Upper lobe of left lung (tissue), 6 donors: ENCODE measurements at places on chromosomes 2 and 18. TPM values are rescaled to one million over a fixed set of nuclear protein-coding genes. Genes with fewer than 3 reads are reported as not detected.

Gene SLC38A11
- total RNA-seq: 0.30 TPM

Gene SLC11A1
- total RNA-seq: 3,249 TPM

Gene DSG4
- total RNA-seq: not detected

Gene ARL6IP6
- 21.1 TPM for total RNA-seq

Gene GALR1
- total RNA-seq: not detected

Gene RNU2-63P
- not detected for total RNA-seq

Gene PKP4
- 160 TPM for total RNA-seq

Gene MAB21L4
- total RNA-seq: 31.1 TPM

Gene GRHL1
- 18.0 TPM for total RNA-seq

Gene SERPINB10
- total RNA-seq: not detected

Gene TDRD15
- total RNA-seq: 0.11 TPM

- peak; percentile 37 for DNase-seq
These were observed 748 bp downstream of the LIPG start for GRCh38 chr18:49562481-49563129.

DNA sequence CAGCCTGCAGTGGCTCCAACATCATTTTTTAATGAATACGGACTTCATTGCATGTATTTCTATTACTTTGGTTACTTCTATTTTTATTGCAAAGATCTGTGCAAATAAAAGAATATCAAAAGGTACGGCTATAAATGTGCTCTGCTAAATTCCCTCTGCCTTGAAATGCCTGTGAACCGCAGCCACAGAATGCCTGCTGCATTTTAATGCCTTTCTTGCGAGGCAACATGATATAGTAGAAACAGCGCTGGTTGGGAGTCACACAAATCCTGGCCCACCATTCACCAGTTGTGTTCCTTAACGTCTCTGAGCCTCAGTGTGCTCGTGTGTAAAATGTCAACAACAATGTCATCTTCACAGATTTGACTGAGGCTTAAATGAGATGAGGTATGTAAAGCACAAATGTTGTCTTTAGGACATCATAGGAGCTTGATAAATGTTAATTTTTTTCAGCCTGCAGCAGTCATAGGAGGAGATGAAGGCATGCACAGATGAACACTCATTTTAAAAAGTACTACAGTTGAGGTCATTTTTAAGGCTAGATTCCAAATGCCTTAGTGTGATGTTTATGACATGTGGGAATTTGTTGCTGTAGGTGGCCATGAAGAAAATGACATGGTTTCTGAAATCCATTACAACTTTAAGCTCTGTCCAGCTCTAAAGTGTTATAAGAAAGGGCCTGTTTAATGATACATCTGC lies 187.6 kb upstream of the NRP2 start:
- no peak for DNase-seq

GRCh38 chr2:151614606-151615306 lies 119.5 kb downstream of the NEB start:
- DNase-seq: no peak

GRCh38 chr2:94879982-94880377 lies 8.8 kb downstream of the TEKT4 start:
- DNase-seq: no peak

DNA sequence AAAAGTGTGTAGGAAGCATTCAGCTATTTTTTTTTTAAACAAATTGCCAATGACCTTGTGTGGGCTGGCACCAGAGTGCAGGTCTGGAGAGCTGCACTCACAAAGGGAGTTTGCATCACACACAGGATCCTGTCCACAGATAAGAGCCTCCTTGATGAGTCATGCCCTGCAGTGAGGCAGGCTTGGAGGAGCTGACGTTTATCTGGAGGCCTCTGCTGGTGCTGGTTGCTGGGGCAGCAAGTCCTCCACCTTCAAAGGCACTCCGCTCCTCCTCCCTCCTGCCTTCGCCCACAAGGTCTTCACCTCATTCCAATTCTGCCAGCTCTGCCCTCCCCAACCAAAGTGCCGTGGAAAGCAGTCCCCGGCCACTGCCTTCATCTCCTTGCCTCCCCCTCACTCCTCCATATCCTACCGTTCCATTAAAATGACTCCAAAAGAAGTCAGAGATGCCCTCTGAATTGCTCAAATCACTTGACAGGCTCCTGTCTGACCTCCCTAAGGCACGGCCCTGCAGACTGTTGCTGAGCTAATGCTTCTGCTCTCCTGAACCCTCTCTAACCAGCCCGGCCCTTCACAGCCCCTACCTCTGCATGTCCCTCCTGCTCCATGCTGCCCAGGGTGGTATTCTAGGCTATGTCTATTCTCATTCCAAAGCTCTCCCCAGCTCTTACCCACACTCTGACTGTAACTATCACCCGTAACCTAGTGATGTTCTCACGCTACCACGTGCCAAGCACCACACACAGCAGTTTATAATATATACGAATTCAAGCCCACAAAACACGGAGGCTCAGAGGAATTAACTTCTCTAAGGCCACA lies 30.9 kb downstream of the LONRF2 start:
- DNase-seq: no peak

GRCh38 chr2:36387258-36387916 lies 31.8 kb downstream of the CRIM1 start:
- no peak for DNase-seq

GRCh38 chr2:234198976-234199375 lies 148.5 kb downstream of the SPP2 start:
- no peak for DNase-seq

DNA sequence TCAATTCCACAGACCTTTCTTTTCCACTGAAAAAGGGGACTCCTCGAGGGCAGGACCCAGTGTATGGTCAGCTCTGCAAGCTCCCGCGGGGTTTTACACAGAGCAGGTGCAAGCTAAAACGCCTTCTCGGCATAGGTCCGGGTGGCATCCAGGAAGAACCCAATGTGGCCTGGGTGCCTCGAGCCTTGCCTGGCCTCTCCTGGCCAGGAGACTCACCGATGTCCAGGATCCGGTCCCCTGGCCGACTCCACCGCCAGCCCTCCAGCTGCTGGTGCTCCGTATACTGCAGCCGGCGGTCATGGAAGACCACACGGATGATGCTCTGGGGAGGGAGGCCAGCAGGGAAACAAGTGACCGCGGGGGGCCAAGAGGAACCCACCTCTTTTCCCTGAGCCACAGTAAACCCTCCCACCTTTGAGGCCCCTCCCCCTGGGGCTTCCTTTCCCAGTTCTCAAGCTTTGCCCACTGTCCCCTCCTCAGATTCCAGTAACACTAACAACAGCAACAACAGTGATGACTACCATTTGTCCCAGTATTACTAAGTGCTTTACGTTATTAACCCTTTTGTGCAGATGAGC lies 36.1 kb downstream of the TFCP2L1 start:
- DNase-seq: no peak

GRCh38 chr2:233285921-233286320 lies 21.7 kb upstream of the SAG start:
- DNase-seq: no peak

GRCh38 chr2:28338046-28338817 lies 54.4 kb upstream of the FOSL2 start:
- peak; percentile 47 for DNase-seq

- no peak for DNase-seq
These were observed 167.0 kb downstream of the INSIG2 start for GRCh38 chr2:118255301-118255700.

- DNase-seq: no peak
These were observed 4.5 kb upstream of the MYO5B start for GRCh38 chr18:50199346-50199855.

GRCh38 chr2:13003500-13003899 lies 286.8 kb downstream of the TRIB2 start:
- DNase-seq: no peak

DNA sequence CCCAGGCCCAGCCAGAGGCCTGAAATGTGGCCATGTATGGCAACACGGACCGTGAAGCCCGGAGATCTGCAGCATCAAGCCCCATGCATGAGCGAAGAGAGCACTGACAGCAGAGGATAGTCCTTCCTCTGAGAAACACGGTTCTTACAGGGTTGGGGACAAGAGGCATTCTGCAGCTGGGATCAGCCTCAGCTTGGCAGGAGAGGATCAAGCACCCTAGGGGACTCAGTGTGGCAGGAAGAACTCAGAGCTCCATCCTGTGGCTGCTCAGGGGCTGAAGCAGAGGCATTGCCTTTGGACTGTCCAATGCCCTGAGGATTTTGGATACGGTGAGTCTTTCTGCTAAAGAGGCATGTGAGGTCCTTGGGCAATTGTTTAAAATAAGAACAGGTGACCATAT lies 368.7 kb downstream of the ZNF516 start:
- DNase-seq: no peak

- DNase-seq: no peak
These were observed 104.9 kb downstream of the IRS1 start for GRCh38 chr2:226694586-226695284.

DNA sequence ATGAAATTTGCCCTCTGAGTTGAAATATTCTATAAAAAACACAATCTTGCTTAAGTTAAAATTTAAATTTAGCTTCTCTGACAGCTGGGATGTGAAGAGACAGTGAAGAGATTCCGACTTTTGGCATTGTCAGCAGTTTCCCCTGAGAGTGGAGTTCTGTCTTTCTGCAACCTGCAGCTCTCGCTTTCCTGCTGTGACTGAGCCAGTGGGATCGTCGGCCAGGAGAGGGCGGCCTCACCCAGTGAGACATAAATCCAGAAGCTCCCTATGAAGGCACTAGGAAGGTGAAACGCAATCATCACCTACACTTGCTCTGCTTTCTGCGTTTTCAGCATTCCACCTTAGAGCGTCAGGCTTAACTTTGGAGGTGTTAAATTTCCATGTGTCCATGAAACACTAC lies 75.4 kb upstream of the HNMT start:
- peak; percentile 27 for DNase-seq

DNA sequence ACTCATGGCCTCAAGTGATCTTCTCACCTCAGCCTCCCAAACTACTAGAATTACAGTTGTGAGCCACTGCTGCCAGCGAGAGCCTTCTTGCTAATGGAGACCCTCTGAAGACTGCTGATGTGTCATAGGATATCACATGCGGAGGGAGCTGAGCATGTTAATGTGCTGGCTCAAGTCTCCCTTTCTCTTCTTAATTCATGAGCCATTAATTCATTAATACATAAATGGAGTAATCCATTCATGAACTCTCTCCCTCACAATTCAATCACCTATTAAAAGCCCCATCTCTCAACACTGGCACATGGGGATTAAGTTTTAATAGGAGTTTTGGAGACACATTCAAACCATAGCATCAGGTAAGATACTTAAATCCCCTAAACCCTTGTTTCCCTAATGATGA lies 54.8 kb downstream of the SYT4 start:
- DNase-seq: no peak

DNA sequence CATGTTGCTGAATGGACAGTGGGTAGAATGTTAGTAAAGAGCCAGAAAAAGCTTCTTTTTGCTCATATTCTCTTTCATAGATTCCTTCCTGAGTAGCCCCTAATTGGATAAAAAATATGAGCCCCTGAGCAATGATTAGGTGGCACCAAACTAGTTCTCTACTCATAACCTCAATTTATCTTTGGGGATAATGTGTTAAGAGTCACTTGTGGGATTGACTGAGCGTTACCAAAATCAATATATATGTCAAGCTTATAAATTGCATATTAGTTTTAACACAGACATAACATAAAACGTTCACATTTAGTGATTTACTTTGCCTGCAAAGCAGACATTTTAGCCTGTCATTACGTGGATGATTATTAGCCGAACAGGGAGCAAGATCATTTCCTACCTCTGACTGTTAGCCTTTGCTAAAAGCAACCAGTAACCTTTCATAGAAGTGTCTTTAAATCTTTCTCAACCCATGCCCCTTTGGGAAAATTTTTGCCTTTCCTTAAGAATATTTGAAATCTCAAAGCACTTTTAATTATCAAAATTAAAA lies 85.4 kb downstream of the ARHGAP28 start:
- DNase-seq: no peak

- no peak for DNase-seq
These were observed 319.1 kb downstream of the SLC4A3 start for GRCh38 chr2:219946529-219946928.

DNA sequence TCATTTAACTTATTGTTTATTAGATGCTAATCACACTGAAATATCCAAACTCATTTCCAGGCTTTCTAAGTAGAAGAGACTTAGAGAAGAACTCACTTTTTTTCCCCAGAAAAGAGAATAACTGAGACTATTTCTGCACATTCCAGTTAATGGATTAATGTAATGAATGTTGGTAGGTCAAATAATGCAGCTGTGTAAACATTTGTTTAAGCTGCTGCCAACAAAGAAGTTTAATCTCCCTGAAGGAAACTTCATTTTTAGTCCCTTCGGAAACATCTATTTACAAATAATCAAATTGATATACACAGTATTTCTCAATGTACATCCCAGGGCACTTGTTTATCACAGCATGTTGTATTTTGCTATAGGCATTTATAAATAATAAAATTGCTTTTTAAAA lies 126.9 kb downstream of the KCNS3 start:
- no peak for DNase-seq

- DNase-seq: no peak
These were observed 105.3 kb downstream of the ZNF407 start for GRCh38 chr18:74702950-74703349.

DNA sequence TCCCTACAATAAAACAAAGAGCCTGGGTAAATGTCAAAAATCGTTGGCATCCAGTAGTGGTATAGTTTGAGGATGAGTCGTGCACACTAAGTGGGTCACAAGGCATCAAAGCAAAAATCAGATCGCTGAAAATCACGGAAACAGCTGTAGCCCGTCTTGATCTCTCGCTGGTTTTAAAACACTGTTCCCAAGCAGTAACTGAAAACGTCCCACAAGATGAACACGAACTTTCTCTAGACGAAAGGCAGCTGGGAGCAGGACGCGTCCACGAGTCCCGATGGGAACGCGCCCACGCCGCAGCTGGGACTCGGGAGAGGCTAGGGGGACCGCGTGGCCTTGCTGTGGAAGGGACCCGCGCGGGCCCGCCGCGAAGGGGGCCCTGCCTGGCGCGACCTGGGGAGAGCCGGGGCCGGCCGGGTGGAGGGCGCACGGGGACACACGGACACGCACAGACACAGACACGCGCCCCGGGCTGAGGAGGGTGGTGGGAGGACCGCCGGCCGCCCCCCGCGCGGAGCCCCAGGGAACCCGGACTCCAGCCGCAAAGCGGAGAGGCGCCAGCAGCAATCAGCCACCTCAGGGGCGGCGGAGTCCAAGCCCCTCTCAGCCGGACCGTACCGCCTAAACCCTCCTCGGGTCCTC lies 651 bp downstream of the STK17B start:
- DNase-seq: peak; percentile 92
